ENCODE measurements at places on chromosomes 3 and 15. TPM values are rescaled to one million over a fixed set of nuclear protein-coding genes. Genes with fewer than 3 reads are reported as not detected.

The PLA2G4D gene
- not detected for total RNA-seq

The FILIP1L gene
- 9.8 TPM for total RNA-seq

The XPC gene
- 37.3 TPM for total RNA-seq

The MELTF gene
- total RNA-seq, result 4.1 TPM

The TRIM42 gene
- total RNA-seq, result not detected

The A4GNT gene
- not detected for total RNA-seq

The PLSCR5 gene
- total RNA-seq, result not detected

The MESP2 gene
- 0.36 TPM for total RNA-seq

The ATP10A gene
- 4.9 TPM for total RNA-seq

The CYP8B1 gene
- total RNA-seq, result not detected

The POC1A gene
- total RNA-seq, result 30.1 TPM

The GCSAM gene
- total RNA-seq, result not detected

The IL12A gene
- 0.54 TPM for total RNA-seq

The KLHL25 gene
- total RNA-seq, result 19.3 TPM

The GOLGA6B gene
- total RNA-seq, result not detected

The GRAMD1C gene
- 2.4 TPM for total RNA-seq

The P3H2 gene
- 4.1 TPM for total RNA-seq

The CFAP100 gene
- total RNA-seq, result 1.1 TPM

The LHFPL4 gene
- total RNA-seq, result 0.84 TPM

The RBMS3 gene
- 35.4 TPM for total RNA-seq

The TRPM1 gene
- total RNA-seq, result not detected

All from neural crest cell (in vitro differentiated cells).